Activated T-helper 9 cell treated with anti-CD3 and anti-CD28 coated beads, Interleukin-2, amount 50 U/mL, for 16 hours (primary cell): ENCODE measurements at places on chromosomes 5 and 9.

- DNase-seq = no peak
These were observed 1.7 kb upstream of the OTULINL start for GRCh38 chr5:14579731-14580397.

DNA sequence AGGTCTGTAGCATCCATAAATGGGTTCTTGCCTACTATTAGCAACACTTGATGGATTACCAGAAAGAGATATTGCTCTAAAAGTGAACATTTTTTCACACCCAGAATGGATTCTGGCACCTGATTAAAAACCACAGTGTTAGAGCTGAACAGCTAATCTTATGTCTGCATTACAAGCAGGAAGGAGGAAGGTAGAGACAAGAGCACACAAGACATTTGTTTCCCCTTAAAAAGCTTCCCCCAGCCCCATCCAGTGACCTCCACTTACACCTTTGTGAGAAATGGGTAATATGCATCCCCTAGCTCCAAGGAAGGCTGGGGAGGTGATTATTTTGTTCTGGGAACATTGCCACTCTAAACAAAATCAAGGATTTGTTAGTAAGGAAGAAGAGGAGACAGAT lies 12.0 kb upstream of the TRIM36 start:
- DNase-seq = no peak

DNA sequence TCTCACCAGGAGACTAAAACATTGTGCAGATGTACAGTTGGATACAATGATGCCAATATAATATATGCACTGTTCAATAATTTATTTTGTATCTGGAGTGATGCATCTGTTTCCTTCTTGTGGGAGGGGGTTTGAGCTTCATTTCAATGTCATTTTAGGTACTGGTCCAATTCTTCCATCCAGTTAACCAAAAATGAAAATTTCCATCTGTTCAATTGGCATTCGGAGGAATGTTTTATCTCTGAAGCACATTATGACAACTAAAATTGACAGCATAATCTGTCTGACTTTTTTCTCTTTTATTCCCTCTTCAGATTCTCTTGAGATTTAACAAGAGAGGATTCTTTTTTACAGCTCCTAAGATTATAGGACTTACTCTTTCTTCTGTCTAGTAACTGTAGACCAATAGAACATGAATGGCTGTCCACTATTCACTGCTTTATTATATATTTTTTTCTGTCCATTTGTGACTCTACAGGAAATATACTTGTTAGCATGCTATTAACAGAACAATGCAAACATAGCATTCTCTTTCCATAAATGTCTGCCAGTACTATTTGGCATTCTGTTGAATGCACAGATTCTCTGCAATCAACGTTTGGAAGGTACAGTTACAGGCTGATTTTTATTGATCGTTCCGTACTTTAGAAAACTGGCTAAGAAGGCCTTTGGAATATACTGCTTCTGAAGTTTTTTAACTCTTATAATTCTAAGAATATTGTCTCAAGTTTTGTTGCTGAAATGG lies 57.8 kb downstream of the NDUFAF2 start:
- no peak for DNase-seq

GRCh38 chr9:114315723-114316363 lies 7.1 kb upstream of the ORM1 start:
- DNase-seq = no peak

DNA sequence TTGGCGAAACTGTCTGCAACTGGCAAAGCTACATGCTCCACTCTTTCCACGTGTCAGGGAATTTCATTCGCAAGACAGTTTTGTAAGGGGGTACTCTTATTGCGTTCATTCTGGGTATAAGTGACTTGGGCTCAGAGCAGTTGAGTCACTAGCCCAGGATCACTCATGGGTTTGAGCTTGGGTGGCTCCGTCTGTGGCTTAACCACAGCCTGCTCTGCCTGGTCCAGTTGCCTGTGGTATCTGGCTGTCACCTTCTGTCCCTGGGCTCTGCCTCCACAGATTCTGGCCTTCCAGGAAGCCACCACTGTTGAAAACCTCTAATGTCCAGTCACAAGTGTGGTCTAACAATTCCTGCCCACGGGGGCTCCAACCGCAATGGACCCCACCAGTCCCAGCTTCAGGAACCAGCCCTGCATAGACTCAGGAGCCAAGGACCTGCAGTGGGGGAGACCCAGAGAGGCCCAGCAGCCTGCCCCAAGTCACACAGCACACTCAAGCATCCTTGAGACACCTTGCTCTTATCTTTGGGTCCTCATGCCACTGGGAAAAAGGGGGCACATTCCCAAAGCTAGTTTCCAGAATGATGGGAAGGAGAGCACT lies 10.4 kb downstream of the KIF12 start:
- DNase-seq = no peak

DNA sequence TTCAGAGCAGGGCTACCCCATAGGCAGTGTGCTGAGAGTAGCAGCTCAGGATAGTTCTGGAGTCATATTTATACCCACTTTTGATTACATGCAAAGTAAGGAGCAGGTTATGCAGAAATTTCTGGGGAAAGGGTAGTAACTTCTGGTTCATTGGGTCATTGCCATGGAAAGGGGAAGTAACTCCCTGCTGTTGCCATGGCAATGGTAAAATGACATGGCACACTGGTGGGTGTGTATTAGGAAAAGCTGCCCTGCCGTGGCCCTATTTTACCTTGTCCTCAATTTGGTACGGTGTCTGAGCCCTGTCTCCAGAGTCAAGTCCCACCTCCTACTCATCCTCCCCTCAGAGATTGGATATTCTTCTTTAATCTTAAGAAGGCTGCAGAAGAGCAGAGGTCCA lies 526.7 kb upstream of the TYRP1 start:
- DNase-seq = no peak

GRCh38 chr5:72448368-72448767 lies 58.8 kb downstream of the ZNF366 start:
- no peak for DNase-seq

GRCh38 chr9:27447031-27447683 lies 76.9 kb upstream of the IFNK start:
- no peak for DNase-seq

GRCh38 chr5:93572608-93573353 lies 8.2 kb downstream of the NR2F1-AS1 start:
- no peak for DNase-seq

- no peak for DNase-seq
These were observed 4.1 kb downstream of the ASB6 start for GRCh38 chr9:129637673-129638439.

- DNase-seq = no peak
These were observed 50.4 kb downstream of the SPATA31C2 start for GRCh38 chr9:88087906-88088305.

DNA sequence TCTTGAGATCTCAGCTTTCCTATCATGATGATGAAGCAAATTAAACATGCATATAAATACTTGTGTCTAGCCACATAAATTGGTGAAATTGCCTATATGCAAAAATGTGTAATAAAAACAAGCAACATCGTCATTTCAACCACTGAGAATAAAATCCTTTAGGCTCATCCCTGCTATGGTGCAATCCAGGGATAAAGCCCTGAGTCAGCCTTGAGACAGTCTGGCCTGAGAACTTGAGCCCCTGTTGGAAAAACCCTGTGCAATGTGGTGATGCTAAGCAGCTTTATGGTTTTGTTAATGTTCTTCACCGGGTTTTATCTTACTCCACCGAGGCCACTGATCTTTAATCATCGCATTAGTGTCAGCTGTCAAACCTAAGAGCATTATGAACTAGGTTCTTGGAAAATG lies 170.5 kb downstream of the DCP2 start:
- no peak for DNase-seq

DNA sequence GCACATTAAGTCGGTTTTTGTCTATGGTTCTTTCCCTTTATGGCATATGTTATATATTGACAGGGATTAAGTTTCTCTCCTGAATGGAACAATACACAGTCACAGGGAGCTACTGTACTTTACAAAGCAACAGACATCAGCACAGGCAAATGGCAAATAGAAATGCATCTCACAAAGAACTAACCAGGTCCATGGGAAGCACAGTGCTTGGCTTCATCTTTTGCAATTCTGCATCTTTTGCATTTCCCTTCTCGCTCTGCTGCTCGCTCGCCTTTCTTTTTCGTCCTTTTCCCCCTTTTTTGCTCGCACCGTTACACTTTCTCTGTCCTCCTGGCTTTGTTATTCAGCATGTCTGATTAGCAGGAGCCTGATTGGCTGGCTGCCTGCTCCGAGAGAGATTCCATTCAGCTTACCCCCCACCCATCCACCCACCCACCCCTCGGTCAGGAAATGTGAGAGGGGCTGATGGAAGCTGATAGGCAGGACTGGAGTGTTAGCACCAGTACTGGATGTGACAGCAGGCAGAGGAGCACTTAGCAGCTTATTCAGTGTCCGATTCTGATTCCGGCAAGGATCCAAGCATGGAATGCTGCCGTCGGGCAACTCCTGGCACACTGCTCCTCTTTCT lies at the start of gene ADAMTSL1:
ADAMTSL1 (plus strand) TSS at position 502 of the 628 bp plus-strand sequence; CDS start at position 582, 80 bp downstream.
- DNase-seq = no peak

DNA sequence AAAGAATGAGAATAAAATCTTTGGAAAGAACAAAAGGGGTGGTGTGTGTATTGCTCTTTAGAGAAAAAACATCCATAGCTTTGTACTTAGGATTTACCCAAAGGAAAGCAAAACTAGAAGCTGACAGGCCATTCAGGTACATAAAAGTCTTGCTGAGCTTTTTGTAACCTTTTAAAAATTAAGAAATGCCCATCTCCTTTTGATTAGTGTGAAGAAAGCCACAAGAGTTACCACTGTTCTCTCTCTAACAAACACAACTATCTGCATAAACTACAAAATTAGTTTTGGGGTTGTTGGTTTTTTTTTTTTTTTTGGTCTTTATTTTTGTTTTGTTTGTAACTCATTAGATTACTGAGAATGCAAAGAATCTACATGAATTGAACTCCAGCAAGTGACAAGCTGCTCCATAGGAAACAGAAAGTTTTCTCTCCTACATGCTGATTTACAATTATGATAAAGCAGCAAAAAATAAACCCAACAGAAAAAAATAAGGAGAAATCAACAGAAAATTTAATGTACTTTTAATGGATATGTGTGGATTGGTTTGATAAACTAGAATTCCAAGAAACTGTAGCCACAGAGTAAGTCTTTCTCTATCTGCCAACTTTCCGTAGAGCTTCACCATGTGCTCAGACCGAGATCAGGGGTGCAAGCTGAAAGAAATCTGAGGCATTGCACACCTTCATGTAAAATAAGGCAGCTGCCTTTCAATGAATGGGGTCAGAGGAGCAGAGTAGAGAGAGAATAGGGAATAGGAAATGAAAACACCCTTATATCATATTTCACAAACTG lies 12.3 kb downstream of the BAAT start:
- DNase-seq = no peak

DNA sequence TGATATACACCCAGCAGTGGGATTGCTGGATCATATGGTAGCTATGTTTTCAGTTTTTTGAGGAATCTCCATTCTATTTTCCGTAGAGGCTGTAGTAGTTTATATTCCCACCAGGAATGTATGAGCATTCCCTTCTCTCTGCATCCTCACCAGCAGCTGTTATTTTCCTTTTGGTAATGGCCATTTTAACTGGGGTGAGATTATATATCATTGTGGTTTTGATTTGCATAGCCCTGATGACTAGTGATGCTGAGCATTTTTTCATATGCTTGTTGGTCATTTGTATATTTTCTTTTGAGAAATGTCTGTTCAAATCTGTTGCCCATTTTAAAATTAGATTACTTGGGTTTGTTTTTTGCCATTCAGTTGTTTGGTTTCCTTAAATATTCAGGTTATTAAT lies 11.2 kb upstream of the PPIC start:
- no peak for DNase-seq

- DNase-seq = no peak
These were observed 375.7 kb downstream of the IRX2 start for GRCh38 chr5:2375757-2376250.

- no peak for DNase-seq
These were observed 385.2 kb upstream of the SEMA6A start for GRCh38 chr5:116959843-116960242.

DNA sequence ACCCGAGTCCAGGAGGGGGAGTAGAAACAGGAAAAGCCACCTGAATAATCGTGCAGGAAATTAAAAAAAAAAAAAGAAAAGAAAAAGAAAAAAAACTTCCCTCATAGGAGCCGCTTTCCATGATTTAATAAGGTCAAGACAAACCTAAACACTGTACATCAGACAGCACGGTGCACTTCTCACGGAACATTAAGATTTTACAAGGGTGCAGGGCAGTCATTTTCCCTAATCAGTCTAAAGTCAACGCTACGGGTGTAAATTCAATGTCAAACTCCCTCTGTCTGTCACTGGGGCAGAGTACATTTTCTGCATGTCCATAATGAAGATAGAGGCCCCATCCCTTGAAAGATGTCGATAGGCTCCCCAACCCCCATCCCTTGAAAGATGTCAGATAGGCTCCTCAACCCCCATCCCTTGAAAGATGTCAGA lies 139.7 kb downstream of the TSSK1B start:
- DNase-seq = no peak

GRCh38 chr5:112283943-112284929 lies 134.8 kb downstream of the EPB41L4A start:
- DNase-seq = no peak

DNA sequence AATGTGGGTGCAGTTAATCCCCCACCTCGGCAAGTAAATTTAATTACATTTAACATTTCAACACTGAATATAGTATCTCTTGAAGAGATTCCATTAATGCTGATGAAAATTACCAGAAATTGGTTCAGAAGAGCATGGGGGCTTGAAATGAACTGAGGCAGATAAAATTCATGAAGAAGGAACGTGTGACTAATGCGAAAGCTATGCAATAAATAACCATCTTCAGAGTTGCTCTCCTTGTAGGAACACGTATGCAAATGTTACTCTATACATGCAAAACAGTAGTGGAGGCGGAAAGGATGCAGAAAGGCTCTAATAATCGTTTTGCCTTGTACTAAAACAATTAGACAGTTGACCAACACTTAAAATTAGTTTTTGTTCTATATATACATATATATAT lies 320.2 kb downstream of the CTNND2 start:
- no peak for DNase-seq

GRCh38 chr9:37609735-37610397 lies 17.5 kb upstream of the TOMM5 start:
- DNase-seq = no peak

- DNase-seq = no peak
These were observed 235.0 kb downstream of the GOLPH3 start for GRCh38 chr5:31939151-31939550.

- no peak for DNase-seq
These were observed 2369.4 kb downstream of the MAT2B start for GRCh38 chr5:165874851-165875250.

- DNase-seq = no peak
These were observed 1.3 kb downstream of the ENC1 start for GRCh38 chr5:74638970-74639806.

DNA sequence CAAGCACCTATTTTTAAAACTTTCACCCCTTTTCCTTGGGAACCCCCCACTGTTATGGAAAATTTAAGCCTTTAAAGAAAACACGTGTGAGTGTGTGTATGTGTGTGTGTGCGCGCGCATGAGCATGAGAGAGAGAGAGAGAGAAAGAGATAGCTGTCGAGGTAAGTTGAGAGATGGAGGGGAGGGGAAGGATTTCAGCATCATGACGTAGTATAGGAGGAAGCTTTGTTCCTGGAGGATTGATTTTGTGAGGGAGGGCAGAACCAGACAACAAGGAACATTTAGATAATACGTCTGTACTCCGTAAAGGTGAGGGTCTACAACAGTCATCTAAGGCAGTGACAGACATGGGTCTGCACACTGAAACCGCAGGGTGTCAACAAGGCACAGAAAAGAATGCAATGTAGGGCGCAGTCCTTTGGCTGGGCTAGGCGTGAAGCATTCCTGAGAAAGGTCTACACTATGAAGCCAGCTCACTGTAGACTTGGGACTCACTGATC lies 227.7 kb downstream of the SMARCA2 start:
- DNase-seq = no peak
